ENCODE measurements at places on chromosomes 4 and X. TPM values are rescaled to one million over a fixed set of nuclear protein-coding genes. Genes with fewer than 3 reads are reported as not detected.

Gene SYP
- total RNA-seq: 10.8 TPM

Gene FATE1
- not detected for total RNA-seq

Gene SCARB2
- 60.8 TPM for total RNA-seq

Gene UBE2D3
- total RNA-seq: 312 TPM

Gene GAGE12J
- not detected for total RNA-seq

Gene GPR101
- total RNA-seq: not detected

Gene BMPR1B
- total RNA-seq: 26.8 TPM

- no peak for DNase-seq
Observed at GRCh38 chrX:13651150-13651549, 1.8 kb upstream of the TCEANC start.

- DNase-seq: no peak
Observed at GRCh38 chrX:125003746-125004446, 315.8 kb upstream of the TEX13C start.

DNA sequence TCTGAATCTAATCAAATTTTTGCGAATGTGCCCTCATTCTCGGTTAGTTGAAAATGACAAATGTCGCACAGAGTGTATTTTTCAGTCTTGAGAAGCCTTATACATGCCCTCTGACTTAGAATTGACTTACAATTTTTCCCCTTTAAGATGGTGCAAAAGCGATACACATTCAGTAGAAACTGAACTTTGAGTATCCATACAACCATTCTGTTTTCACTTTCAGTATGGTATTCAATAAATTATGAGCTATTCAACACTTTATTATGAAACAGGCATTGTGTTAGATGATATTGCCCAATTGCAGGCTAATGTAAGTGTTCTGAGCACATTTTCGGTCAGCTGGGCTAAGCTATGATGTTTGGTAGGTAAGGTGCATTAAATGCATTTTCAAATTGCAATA lies 43.4 kb downstream of the SLC9A7 start:
- no peak for DNase-seq

- DNase-seq: no peak
Observed at GRCh38 chr4:147526272-147526654, 45.4 kb downstream of the EDNRA start.

GRCh38 chr4:106329041-106329618 lies 12.8 kb downstream of the AIMP1 start:
- no peak for DNase-seq

- no peak for DNase-seq
Observed at GRCh38 chr4:89365776-89366175, 58.2 kb upstream of the GPRIN3 start.

- DNase-seq: no peak
Observed at GRCh38 chr4:1856943-1857699, 1.2 kb upstream of the LETM1 start.

- DNase-seq: no peak
Observed at GRCh38 chr4:8646296-8647093, 53.9 kb downstream of the CPZ start.

DNA sequence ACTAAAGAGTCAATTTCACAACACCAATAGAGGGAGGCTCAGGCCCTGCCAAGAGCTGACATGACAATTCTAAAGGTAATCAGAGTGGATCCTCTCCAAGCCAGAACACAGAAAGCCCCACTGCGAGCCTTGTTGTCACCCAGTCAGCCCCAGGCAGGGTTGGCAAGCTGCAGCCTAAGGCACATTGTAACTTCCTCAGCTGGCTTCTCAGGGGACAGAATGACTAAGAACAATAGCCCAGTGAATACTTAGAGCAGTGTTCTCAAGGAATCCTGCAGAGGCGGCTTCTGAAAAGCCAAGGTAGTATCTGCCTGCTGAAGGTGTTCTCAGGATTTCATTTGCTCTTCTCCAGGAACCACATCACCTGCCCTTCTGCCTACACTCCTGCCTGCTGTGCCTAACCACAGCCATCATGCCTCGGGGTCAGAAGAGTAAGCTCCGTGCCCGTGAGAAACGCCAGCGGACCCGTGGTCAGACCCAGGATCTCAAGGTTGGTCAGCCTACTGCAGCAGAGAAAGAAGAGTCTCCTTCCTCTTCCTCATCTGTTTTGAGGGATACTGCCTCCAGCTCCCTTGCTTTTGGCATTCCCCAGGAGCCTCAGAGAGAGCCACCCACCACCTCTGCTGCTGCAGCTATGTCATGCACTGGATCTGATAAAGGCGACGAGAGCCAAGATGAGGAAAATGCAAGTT lies at the start of gene MAGEB4:
MAGEB4 (plus strand) TSS at position 277 of the 692 bp plus-strand sequence; CDS start at position 413, 136 bp downstream.
- no peak for DNase-seq

- DNase-seq: no peak
Observed at GRCh38 chr4:104967034-104967401, 179.7 kb upstream of the TET2 start.

- no peak for DNase-seq
Observed at GRCh38 chr4:189897667-189898066, 43.0 kb upstream of the FRG1 start.

GRCh38 chr4:108681321-108681809 lies 31.0 kb downstream of the OSTC start:
- DNase-seq: no peak

DNA sequence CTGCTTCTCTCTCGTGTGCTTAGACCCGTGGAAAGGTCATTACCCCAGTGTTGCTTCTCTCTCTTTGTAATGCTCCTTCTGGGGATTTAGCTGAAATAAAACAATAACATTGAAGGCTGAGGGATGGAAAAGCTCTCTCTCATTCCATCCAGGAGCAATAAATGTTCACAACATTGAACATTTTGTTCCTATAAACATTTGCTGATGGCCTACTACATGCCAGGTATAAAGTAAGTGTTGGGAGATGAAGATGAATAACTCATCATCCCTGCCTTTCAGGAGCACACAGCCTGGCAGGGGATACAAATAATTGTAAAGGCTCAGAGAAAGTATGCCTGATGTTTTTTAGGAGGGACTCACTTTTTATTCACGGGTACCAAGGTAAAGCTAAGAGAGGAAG lies 158.1 kb downstream of the KDR start:
- DNase-seq: no peak

DNA sequence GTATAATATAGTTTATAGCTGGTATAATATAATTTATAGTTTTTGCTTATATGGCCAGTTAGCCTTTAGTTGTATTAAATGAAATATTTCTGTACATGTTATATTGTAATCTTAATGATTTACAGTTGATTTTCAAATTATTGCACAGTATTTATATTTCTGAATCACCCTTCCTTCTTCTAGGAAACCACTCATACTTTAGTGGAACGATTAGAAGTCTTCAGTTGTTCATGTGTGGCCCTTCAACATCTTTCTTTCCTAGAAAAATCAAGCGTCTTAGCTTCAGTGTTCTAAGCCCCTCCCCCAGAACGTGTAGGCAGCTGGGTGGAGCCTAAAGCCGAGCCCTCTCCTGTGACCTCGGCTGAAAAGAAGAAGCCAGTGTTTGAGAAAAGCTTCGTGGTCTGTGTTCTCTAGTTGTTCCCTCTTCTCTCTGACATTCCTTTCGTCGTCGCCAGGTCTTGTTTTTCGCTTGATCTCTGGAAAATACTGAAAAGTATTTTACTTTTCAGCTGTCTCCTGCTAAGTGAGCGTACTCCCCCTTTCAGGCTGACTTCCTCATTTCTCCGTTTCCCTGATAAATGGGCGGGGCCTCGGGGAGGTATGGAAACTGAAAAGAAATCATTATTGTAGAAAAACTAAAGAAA lies at the start of gene C4orf33:
C4orf33 (plus strand) TSS at position 342 of the 644 bp plus-strand sequence. CDS start 6,459 bp downstream, outside the sequence.
- DNase-seq: peak; percentile 45

GRCh38 chrX:71664889-71665491 lies 2.4 kb upstream of the LOC101059915 start:
- no peak for DNase-seq

DNA sequence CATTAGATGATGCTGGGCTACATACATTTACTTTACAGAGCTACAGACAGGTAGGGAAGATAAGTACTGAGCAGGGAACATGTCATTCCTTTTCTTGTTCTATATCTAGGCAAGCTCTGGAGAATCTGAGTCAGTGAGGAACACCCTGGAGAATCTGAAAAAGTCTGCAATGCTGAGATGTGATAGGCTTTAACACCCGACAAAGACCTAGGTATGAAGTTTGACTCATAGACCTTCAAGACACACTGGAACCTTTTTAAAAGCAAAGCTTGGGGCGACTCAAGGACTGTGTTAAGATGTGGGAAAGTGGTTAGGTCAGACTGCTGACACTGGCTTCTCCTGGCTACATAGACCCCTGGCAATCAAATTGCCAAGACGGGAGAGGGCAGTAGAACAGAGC lies 42.8 kb downstream of the OSTC start:
- no peak for DNase-seq

DNA sequence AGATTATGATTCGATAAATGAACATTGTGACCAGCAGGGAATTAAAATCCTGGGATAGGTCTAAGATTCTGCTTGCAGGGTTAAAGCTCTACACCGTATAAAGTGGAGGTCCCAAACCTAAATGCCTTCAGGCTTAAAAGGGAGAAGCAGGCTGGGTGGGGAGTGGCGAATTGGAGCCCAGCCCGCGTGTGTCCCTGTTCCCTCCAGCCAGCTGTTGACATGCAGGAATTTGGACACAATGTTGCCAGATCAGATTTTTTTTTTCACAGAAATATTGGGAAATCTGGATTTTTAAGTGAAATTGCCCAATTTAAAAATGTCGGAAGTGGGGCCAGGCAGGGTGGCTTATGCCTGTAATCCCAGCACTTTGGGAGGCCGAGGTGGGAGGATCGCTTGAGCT lies 60.5 kb downstream of the ELF4 start:
- DNase-seq: no peak

DNA sequence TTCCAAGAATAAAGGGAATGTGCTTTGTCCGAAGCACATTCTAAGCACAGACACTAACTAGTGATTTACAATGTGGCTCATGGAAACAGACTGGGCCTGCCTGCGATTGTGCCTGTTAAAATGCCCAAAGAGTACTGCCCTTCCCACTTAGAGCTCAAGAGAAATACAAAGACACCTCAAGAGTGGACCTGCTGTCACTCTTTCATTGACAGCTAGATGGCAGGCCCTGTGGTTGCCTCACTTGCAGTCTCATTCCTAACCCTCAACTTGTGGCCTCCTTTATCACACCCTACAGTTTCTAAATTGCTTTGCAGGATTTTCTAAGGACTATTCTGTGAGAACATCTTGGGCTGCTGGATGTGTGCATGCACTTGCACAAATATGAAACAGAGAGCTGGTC lies 331.0 kb upstream of the EMCN start:
- DNase-seq: no peak

DNA sequence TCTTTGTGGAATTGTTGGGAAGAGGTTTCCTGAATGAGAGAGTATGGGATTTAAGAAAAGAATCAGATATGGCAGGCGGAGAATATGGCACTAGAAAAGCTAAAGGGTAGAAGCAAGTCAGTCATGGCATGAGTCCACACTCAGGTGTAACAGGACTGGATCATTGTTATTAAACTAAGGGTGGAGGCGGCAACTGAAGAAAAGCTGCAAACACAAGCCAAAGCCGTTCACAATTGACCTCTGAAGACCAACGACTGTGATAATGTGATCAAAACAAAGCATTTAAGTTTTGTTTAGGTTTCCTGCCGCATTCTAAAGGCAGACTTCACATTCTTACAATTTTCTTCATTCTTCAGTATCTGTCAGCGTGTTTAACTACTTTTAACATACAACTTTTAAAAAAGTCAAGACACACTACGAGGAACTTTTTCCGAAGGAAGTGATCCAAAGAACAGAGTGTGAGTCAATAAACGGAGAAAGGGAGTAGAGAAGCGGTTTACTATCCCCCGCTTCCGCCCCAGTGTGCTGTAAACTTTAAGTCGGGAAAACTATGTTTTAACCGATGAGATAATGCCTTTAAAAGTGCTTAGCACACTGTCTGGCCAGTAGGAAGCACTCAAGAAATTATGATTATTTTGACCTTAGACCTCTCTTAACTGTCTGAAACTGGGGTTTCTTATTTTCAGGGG lies 909 bp upstream of the SLAIN2 start:
- DNase-seq: no peak

GRCh38 chrX:40278340-40279090 lies 180.8 kb upstream of the BCOR start:
- no peak for DNase-seq

GRCh38 chrX:134669378-134670098 lies 11.3 kb upstream of the PLAC1 start:
- no peak for DNase-seq

DNA sequence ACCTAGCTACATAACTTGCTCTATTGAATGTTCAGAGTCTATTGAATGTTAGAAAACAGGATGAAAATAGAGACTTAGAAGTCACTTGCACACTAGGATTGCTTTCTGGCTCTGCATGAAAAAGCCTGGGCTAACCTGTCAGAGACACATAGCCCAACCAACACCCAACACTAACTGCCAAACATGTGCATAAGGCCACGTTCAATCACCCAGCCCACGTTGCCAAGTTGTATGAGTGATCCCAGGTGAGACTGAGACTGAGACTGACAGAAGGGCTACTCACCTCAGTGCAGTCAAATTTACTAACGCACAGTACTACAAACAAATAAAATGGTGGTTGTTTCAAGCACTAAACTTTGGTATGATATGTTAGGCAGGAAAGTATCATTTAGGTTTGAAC lies 61.0 kb downstream of the LDB2 start:
- no peak for DNase-seq

GRCh38 chrX:41705680-41706374 lies 17.1 kb downstream of the GPR34 start:
- no peak for DNase-seq

DNA sequence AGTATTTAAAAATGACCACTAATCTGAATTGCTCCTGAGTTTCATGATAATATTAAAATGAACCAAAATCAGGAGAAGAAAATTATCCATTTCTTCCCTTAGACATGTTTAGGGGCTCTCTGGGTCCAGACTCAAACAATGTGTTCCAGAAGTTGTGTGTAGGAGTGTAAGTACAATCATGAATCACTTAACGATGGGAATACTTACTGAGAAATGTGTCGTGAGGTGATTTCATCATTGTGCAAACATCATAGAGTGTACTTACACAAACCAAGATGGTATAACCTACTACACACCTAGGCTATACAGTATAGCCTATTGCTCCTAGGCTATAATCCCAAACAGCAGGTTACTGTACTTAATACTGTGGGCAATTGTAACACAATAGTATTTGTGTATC lies 74.8 kb downstream of the STPG2 start:
- DNase-seq: no peak

GRCh38 chrX:71510161-71510560 lies 22.7 kb upstream of the OGT start:
- DNase-seq: no peak

- DNase-seq: no peak
Observed at GRCh38 chr4:183186813-183187212, 87.8 kb downstream of the WWC2 start.

DNA sequence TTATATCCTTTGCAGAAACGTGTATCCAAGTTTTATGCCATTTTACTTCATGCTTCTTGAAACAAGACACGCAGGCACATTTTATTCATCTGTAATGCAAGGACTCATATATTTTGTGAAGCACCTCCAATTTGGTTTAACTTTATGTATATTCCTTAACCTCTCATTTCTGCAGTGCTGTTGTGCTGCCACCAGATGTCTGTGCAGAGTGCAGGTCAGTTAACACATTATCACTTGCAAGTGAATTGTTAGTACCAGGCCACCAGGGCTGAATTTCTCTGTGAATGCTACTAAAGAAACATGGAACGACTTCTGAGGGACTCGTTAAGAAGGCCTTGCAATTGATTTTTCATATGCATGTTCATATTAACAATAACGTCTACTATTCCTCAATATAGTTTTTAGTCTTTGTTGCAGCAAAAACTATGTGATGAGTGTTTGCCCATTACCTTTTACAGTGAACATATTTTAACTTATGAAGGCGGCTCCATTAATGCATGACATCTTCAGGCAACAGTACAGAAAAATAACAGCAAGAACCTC lies 770.3 kb downstream of the NLGN4X start:
- no peak for DNase-seq
